ENCODE measurements at places on chromosomes 7 and 10. TPM values are rescaled to one million over a fixed set of nuclear protein-coding genes. Genes with fewer than 3 reads are reported as not detected.

The OPN4 gene
- total RNA-seq, result not detected

The ARL3 gene
- total RNA-seq, result 13.9 TPM

The NOS3 gene
- 7.8 TPM for total RNA-seq

The VWDE gene
- 24.7 TPM for total RNA-seq

DNA sequence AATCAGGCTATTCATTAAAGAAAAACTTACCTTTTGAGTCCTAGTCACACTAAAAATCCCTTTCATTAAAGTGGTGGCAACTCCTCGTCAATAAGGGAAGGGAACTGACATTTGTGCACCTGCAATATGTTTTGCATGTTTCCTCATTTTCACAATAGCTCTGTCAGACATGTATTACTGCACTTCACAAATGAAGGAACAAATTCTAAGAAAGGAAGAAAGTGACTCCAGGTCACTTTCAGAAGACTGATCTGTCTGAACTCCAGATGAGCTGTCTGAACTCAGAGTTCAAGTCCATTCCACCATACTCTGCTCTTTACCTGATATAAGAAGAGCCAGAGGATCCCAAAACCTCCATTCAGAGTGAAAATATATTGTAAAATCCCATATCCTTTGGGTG is 50.3 kb upstream of the GSAP start:
- no peak overlapping the region for H3K4me3 ChIP-seq
- H3K27ac ChIP-seq, result no peak overlapping the region
- no peaks in the 10 kb centered on the region for H3K36me3 ChIP-seq
- no peaks in the 10 kb centered on the region for H3K27me3 ChIP-seq

DNA sequence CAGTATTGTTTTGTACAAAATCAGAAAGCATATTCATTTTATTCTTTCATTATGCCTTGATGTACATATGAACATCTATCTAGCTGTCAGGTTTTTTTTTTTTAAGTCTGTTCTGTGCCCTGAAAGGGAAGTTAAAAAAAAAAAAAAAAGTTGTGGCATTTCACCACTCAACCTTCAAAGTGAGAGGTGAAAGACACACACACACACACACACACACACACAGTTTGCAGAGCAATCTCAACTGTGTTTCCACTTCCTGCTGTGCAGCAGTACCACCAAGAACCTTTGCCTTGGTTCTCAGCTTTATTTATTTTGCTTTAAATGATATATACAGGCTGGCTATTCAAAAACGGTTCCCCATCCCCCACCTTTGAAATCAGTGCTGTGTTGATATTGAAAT is 955.6 kb downstream of the GATA3 start:
- H3K36me3 ChIP-seq, result no peaks in the 10 kb centered on the region
- no peaks in the 10 kb centered on the region for H3K27me3 ChIP-seq
- H3K4me1 ChIP-seq, result peaks cover 10% of the 10 kb centered on the region
- H3K27ac ChIP-seq, result no peak overlapping the region

- peaks cover 6% of the 10 kb centered on the region for H3K4me1 ChIP-seq
- DNase-seq, result no peak
- H3K36me3 ChIP-seq, result no peaks in the 10 kb centered on the region
- peaks cover 26% of the 10 kb centered on the region for H3K27me3 ChIP-seq
- no peak overlapping the region for H3K4me3 ChIP-seq
Measured at GRCh38 chr7:299628-300027, 9.7 kb downstream of the FOXL3 start.

- DNase-seq, result no peak
- no peak overlapping the region for H3K4me3 ChIP-seq
- no peaks in the 10 kb centered on the region for H3K36me3 ChIP-seq
- H3K27me3 ChIP-seq, result peaks cover 3% of the 10 kb centered on the region
- H3K4me1 ChIP-seq, result peaks cover 13% of the 10 kb centered on the region
Measured at GRCh38 chr10:63707254-63707910, 186.2 kb downstream of the REEP3 start.

DNA sequence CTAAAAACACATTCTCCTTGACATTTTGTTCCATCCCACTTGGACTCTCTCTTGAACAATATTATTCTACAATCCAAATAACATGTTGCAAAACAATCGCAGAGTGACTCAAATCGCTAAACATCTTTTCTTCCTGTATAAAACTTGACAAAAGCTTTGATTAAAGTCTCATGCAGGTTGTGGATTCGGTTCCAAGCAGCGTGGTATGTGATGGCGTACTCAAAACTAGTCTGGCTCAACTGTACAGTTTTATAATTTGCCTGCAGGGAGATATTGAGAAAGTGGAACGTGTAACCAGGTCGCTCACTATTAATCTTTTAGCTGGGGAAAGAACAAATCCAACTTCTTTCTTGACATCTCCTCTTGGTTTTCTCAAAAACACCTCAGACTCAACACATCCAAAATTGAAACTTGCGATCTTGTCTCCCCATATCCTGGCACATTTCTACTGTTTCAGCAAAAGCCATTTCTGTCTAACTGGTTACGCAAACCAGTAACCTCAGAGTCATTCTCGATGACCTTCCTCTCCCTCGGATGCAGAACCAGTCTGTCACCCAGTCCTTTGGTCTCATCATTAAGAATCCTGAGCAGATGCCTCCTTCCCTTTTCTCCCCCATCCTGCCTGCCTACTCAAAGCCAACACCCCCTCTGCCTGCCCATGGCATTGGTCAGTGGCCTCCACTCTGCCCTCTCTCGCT is 100.1 kb downstream of the CACNB2 start:
- H3K4me1 ChIP-seq, result peaks cover 16% of the 10 kb centered on the region
- no peaks in the 10 kb centered on the region for H3K36me3 ChIP-seq
- H3K27me3 ChIP-seq, result no peaks in the 10 kb centered on the region
- H3K27ac ChIP-seq, result no peak overlapping the region
- DNase-seq, result no peak
- H3K4me3 ChIP-seq, result no peak overlapping the region

DNA sequence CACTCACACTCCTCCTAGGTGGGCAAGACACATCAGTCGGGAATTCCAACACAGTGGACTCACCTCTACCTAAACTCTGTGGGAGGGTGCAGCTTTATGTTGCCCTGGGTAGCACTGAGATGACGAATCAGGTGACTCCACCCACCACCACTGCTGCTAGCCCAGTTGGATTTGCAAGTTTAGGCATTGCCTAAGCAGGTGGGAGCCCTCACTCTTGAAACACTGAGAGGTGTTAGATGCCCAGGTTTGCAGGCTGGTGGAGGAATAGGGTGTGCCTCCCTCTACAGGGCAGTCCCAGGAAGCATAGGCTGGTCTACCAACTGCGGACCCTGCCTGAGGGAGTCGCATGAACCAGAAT is 708.9 kb downstream of the POM121L12 start:
- H3K4me3 ChIP-seq, result no peak overlapping the region
- H3K27ac ChIP-seq, result no peak overlapping the region
- H3K36me3 ChIP-seq, result no peaks in the 10 kb centered on the region
- H3K27me3 ChIP-seq, result no peaks in the 10 kb centered on the region

DNA sequence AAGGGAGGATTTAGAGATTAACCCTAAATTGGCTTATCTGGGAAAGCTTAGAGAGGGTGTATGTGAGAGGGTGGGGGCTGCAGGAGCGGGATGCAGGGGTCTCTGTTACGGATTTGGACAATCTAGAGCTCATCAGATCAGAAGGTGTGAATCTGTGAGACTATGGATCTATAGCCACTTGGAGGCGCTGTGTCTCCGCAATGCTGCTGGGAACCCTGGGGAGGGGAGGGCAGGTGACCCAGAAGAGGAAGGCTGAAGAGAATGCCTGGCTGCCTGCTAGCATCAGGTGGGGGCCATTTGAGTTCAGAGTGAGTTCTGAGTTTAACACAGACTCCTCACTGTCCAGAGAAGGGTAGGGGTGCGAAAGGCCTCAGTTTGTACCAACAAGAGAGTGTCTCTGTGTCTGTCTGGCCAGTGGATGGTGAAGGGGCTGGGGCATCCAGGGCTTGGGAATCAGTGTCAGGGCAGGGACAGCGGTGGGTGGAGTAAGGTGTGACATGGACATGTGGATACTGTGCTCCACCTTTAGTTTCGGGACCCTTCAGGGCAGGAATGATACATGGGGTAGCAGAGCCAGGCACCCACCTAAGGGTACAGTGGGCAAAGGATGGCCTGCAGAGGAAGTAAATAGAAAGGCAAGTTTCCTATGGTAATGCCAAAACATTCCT is 187.3 kb upstream of the PRSS58 start:
- H3K36me3 ChIP-seq, result no peaks in the 10 kb centered on the region
- H3K4me1 ChIP-seq, result peaks cover 15% of the 10 kb centered on the region
- H3K4me3 ChIP-seq, result no peak overlapping the region
- H3K27me3 ChIP-seq, result no peaks in the 10 kb centered on the region
- no peak overlapping the region for H3K27ac ChIP-seq
- DNase-seq, result no peak

- H3K27ac ChIP-seq, result no peak overlapping the region
- H3K36me3 ChIP-seq, result no peaks in the 10 kb centered on the region
- peaks cover 9% of the 10 kb centered on the region for H3K27me3 ChIP-seq
- H3K4me3 ChIP-seq, result no peak overlapping the region
- peak; percentile 30 for DNase-seq
- H3K4me1 ChIP-seq, result no peaks in the 10 kb centered on the region
Measured at GRCh38 chr7:157487046-157487770, 150.4 kb downstream of the DNAJB6 start.

DNA sequence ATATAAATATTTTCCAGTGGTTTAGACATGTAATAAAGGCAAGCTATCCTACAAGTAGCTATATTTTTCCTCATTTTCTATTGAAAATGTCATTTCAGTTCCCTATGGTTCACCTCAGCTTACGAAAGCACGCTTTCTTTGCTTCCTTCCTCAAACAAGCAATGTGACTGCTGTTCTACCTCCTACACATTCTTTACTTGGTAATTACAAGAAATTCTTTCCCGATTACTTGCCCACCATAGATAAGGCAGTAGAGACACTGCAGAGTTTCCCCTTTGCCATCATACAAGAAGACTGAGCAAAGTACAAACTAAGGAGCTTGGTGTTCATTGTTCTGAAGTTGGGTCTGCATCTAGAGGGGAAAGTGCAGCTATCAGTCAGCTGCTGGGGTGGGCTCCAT is 249.4 kb downstream of the CRPPA start:
- DNase-seq, result no peak
- H3K27me3 ChIP-seq, result no peaks in the 10 kb centered on the region
- H3K4me3 ChIP-seq, result no peak overlapping the region
- peaks cover 5% of the 10 kb centered on the region for H3K36me3 ChIP-seq
- peaks cover 3% of the 10 kb centered on the region for H3K4me1 ChIP-seq

- no peaks in the 10 kb centered on the region for H3K4me1 ChIP-seq
- H3K27ac ChIP-seq, result no peak overlapping the region
- H3K36me3 ChIP-seq, result no peaks in the 10 kb centered on the region
- peaks cover 5% of the 10 kb centered on the region for H3K27me3 ChIP-seq
Measured at GRCh38 chr10:95579835-95580535, 18.8 kb upstream of the SORBS1 start.

- no peak overlapping the region for H3K4me3 ChIP-seq
- H3K36me3 ChIP-seq, result no peaks in the 10 kb centered on the region
- peaks cover 8% of the 10 kb centered on the region for H3K4me1 ChIP-seq
- no peaks in the 10 kb centered on the region for H3K27me3 ChIP-seq
- no peak for DNase-seq
Measured at GRCh38 chr7:121562259-121562658, 166.2 kb upstream of the FAM3C start.

DNA sequence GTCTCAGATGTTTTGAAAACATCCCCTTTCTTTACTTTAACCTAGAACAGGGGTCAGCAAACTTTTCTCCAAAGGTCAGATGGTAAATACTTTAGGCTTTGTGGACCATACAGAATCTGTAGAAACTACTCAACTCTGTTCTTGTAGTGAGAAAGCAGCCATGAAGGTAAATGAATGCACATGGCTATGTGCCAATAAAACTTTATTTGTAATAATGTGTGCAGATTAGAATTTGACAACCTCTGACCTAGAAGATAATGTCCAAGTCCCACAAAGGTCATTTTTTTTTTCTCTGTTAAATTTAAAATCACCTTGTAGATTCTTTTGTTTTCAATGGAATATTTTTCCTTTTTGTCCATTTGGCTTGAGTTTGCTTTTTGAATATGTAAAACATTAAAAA is 17.2 kb downstream of the OIT3 start:
- H3K27ac ChIP-seq, result no peak overlapping the region
- H3K4me1 ChIP-seq, result no peaks in the 10 kb centered on the region
- no peaks in the 10 kb centered on the region for H3K27me3 ChIP-seq
- peaks cover 4% of the 10 kb centered on the region for H3K36me3 ChIP-seq
- H3K4me3 ChIP-seq, result no peak overlapping the region
- no peak for DNase-seq

GRCh38 chr7:83211685-83212084 is 49.0 kb upstream of the PCLO start:
- no peak overlapping the region for H3K4me3 ChIP-seq
- DNase-seq, result no peak
- no peaks in the 10 kb centered on the region for H3K4me1 ChIP-seq
- H3K27me3 ChIP-seq, result no peaks in the 10 kb centered on the region

Measured in mesothelial cell of epicardium (in vitro differentiated cells).